ENCODE measurements at places on chromosomes 2 and 18.

- no peak for DNase-seq
Measured at GRCh38 chr18:57834616-57835015, 31.5 kb upstream of the ATP8B1 start.

GRCh38 chr2:174326161-174327020, 8.4 kb upstream of the SP9 start:
- DNase-seq, result peak; percentile 49

- DNase-seq, result no peak
Measured at GRCh38 chr18:72316497-72316896, 227.6 kb downstream of the CBLN2 start.

- DNase-seq, result no peak
Measured at GRCh38 chr2:234126146-234126470, 75.6 kb downstream of the SPP2 start.

DNA sequence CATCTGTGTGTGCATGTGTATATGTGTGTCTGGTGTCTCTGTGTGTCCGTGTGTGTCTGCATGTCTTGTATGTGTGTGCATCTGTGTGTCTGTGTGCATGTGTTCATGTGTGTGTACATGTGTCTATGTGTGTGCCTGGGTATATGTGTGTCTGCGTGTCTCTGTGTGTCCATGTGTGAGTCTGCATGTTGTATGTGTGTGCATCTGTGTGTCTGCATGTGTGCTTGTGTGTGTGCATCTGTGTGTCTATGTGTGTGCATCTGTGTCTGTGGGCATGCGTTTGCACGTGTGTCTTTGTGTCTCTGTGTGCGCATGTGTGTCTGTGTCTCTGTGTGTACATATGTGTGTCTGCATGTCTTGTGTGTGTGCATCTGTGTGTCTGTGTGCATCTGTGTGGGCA, 207.7 kb downstream of the TNS1 start:
- no peak for DNase-seq

GRCh38 chr2:112541315-112542122, 746 bp upstream of the POLR1B start:
- DNase-seq, result peak; percentile 84

GRCh38 chr2:226496273-226496550, 303.4 kb downstream of the IRS1 start:
- DNase-seq, result no peak

DNA sequence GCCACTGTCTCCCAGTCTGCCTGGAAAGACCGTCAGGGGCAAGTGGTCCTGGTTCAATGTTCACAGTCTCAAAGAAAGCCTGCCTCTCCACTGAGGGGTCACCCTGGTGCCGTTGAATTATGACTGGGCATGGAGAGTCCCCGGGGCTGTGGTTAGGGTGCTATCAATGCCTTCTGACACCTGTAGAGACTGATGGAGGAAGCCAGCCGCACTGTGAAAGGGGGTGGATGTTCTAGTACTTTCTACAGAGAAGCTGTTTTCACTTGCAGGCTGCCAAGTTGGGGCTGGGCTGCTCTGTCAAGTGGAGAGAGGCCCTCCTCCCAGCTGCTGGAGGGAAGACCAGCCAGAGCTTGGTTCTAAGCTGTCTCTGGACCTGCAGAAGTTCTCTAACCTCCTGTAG, 80.5 kb downstream of the BCL2L11 start:
- no peak for DNase-seq

GRCh38 chr18:77012806-77013541, 119.6 kb downstream of the MBP start:
- no peak for DNase-seq

DNA sequence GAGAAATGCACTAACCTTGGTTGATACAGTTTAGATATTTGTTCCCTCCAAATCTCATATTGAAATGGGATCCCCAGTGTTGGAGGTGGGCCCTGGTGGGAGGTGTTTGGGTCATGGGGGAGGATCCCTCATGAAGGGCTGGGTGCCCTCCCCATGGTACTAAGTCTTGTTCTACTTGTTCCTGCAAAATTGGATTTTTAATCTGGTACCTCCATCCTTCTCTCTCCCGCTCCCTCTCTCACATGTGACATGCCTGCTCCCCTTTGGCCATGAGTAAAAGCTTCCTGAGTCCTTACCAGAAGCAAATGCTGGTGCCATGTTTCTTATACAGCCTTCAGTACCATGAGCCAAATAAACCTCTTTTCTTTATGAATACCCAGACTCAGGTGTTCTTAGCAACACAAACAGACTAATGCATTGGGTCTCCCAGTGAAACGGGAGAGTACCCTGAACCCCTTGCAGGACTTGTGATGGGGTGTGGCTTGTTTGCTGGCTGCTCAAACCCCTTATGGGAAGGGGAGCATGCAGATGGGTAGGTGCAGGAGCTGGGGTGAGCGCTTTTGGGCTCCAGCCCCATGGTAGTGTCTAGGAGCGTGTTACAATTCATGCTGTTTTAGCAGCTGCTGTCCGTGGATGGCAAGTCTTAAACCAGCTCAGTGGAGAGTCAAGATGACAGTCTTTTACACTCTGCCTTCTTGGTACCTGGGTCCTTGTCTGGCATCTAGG, 27.2 kb downstream of the FAHD2B start:
- no peak for DNase-seq

DNA sequence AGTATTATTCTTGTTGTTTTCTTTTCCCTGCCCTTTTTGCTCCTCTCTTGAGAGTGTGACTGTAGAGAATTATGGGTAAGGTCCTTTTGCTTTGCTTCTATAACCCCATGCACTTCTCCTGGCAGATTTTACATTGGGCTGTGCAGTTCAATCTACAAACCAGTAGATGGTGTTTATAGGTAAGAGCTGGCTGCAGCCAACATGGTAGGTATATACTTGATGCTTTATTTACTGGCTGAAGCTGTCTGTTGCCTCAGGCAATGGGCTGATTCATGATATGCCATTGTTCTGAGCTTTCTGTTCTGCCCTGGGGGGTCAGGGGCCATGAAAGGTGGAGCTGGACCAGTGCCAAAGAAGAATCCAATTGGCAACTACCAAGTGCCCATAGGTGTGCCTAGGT, 48.3 kb upstream of the MYL1 start:
- DNase-seq, result no peak

Data from erythroblast (primary cell).